ENCODE measurements at places on chromosomes 3 and 15.

DNA sequence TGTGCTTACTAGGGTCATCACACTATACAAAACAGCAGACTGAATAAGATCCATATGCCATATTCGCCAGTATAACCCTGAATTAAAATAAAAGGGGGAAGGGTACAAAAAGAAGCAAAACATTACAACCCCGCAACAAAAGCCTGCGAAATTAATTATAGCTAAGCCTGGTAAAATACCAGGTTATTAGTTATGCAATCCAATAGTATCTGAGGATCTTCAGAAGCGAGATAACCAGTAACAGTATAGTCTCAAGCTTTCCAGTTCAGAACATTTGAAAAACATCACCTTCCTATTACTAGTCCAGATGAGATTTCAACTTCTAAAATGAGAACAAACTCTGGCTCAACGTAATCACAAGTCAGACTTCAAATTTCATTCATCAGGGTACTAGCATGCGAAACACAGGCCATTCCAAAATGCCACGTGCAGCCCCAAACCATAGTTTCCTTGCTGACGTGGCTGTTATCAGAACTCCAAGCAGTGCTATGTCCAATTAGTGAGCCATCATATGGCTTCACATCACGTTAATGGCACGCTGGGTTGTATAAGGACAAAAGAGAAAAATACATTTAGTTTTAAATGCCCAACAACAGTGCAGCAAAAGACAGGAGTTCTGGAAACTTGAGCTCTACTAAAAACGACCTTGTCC is 1.1 kb downstream of the SSR3 start:
- peak; percentile 42 for DNase-seq

GRCh38 chr3:46998121-46998851 is 18.8 kb downstream of the NBEAL2 start:
- peak; percentile 94 for DNase-seq

DNA sequence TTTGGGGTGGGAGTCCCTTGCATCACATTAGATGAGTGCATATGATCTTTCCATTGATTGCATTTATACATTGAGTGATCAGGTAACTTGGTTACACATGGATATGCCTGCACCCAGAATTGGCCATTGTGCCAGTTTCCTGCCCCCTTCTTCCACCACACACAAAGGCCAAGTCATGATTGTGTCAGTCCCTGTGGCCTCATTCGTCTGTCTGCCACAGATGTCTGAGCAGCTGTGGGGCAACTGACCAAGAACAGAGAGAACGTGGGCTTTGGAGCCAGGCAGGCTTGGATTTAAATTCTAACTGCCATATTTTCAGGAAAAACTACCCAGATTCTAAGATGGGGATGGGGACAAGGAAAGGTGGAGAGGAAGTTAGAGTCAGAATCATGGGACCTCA is 27.0 kb downstream of the CCNL1 start:
- no peak for DNase-seq

DNA sequence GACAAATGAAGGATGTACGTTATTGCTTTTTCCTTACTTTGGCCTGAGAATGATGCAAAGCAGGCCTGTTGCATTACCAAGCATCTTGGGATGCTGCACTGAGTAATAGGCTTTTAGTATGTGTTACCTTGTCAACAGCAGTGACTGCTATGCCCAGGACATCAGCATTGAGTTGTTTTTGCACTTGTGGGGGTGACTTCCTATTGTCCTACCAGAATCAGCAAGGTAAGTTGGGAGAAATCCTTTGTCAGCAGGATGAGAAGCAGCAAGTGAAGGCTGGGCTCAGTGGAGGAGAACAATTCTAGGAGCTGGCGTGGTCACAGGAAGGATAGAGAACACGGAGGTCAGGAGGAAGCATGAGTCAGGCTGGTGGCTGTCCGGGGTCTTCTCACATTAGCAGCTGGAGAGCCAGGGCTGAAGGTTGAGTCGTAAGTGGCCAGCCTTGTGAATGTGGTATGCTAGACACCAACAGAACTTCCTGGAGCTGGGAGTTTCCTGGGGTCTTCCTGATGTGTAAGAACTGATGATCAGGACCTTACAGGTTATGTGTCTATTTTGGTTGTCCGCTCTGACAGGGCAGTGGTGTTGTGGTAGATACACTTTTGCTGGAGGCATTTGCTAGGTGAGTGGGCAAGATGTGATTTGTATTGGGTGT is 142.7 kb downstream of the FNDC3B start:
- peak; percentile 46 for DNase-seq

DNA sequence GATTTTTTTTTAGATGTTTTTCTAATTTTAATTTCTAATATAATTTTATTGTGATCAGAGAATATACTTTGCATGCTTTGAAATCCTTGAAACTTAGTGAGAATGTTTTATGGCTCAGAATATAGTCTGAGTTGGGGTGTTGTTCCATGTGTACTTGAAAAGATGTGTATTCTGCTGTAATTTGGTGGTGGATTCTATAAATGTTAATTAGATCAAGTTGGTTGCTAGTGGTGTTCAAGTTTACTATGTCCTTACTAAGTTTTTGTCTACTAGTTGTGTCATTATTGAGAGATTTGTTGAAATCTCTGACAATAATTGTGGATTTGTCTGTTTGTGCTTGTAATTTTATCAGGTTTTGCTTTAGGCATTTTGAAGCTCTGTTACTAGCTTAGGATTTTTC is 29.7 kb downstream of the GLCE start:
- DNase-seq, result no peak

- DNase-seq, result no peak
Observed at GRCh38 chr3:45112939-45113338, 33.2 kb downstream of the CDCP1 start.

DNA sequence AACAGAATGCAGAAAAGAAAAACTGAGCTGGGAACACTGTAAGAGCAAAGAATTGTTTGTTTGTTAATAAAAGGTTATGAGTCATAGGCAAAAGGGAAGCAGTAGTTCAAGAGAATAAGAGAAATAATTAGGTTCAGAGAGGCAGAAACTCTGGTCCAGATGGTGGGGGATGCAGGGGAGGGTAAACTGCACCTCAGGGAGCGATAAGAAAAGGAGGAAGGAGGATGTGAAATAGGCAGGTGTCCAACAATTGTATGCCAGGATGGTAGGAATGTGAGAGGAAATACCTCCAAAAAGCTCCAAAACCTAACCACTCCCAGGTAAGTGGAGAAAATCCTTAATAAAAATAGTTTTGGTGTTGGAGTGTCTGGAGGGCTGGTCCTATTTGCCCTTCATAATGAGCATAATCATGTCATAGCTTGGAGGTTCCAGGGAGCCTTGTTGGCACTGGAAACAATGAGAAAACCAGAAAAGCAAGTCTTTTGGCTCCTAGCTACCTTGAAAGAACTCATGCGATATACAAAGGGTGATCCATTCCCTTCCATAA is 405.4 kb upstream of the TBL1XR1 start:
- peak; percentile 55 for DNase-seq

DNA sequence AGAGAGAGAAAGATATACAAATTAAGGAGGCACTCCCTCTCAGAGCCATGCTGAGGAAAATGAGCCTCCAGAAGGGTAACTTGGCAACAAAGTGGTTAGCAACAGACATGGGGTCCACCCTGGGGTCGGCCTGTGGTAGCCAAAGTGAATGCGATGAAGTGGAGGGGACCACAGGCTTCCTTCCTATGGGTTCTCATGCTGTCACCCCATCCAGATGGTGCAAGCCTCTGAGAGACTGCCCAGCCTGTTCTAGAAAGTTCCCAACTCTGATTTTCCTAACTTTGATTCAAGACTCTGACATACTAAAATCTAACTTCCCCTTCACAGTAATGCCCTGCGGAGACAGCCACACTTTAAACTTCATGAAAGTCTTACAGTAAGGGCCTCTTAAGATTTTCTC is 18.2 kb upstream of the LACTB start:
- DNase-seq, result no peak

GRCh38 chr3:149507491-149508324 is 33.2 kb downstream of the TM4SF4 start:
- peak; percentile 19 for DNase-seq

DNA sequence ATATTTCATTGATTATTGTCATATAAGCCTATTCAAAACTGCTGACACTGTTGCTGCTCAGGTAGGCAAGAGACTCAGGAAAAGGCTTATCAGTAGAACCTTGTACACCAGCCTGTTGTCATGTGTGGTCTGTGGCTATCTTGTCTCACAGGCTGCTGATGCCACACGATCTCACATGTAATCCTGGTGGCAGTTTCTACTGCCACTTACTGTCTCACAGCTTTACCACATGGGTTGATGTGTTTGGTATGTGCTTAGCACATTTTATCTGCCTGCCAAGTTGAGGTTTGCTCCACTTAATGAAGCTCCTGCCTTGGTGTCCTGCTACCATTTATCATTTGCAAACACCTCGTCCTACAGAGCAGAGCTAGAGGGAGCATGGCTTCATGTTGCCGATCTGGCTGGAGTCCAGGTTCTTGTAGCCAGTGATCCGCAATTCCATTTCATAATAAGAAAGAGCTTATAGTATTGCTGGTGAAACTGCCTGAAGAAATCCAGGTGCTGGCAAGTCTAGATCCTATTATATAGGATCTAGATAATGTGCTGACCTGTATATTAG is 637.9 kb downstream of the NLGN1 start:
- no peak for DNase-seq

Measured in ELF-1 (cell line).